ENCODE measurements at places on chromosomes 6 and 20.

GRCh38 chr20:10060226-10060625 is 25.4 kb downstream of the ANKEF1 start:
- no peak for DNase-seq

DNA sequence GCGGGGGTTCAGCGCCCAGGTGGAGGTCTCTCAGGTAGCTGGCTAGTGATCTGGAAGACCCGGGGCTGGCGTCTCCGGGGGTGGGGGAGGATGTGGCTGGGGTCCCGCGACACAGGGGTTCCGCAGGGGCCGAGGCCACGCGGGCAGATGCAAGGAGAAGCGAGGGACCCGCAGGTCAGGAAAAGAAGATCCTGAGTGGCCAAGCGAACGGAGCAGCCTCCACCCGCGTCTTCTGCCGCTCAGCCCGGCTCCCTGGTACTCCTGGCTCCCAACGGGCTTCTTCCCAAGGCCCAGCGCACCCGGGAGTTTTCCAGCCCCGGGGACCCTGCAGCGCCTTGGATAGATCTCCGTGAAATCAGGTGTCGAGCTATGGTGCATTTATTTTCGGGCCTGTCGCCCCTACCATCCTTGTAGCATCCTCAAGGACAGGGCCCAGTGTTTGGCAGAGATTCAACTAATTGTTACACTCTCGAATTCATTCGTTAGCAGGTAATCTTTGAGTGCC is 682 bp upstream of the CHD6 start:
- peak; percentile 42 for DNase-seq

DNA sequence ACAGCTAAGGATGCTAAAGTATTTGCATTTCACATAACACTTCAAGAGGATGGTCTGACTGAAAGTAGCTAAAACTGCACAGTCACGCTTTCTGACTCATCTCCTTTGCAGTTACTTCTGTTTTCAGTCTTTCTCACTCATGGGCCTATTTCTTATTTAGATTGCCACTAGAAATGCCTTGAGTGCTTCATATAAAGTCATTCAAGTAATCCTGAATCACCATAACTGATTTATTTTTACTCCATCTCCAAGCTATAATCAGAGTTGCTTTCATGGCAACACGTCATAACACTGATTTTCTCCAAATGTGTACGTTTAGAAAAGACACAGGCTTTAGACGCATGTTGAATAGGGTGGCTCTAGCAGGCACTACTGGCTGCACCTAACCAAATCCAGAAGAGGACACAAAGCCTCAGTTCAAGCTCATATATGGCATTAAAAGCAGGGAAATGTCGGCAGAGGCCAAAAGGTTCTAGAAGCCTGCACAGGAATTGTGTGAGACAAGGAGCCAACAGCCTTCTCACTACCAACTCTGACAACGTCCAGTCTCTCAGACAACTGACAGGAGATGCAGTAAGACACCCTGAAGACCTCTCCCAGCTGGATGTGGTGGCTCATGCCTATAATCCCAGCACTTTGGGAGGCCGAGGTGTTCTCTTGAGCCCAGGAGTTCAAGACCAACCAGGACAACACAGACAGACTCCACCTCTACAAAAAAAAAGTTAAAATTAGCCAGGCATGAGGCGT is 64.1 kb upstream of the BEND6 start:
- DNase-seq: peak; percentile 90

GRCh38 chr6:26328265-26328844 is 36.6 kb upstream of the BTN3A2 start:
- no peak for DNase-seq

GRCh38 chr6:111474106-111474505 is 8.9 kb downstream of the REV3L start:
- no peak for DNase-seq

DNA sequence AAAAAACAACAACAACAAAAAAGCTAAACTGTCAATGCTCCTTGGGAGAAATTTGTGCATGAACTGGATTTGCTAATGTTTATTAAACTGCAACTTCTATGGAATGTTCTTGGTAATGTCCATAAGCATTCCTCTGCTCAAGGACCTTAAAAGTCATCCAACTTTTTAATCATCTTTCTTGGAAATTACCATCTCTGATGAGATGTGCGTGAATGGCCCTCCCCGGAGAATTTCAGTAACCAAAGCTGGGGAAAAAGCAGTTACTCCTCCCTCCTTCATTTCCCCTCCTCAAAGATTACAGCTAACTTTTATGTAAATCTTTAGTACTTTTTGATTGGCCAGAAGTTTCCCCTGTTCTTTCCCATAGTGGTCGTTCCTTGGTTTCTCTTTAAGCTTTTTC is 5.2 kb downstream of the TBCC start:
- DNase-seq: peak; percentile 28

GRCh38 chr6:130547723-130548122 is 181.9 kb downstream of the TMEM200A start:
- no peak for DNase-seq

DNA sequence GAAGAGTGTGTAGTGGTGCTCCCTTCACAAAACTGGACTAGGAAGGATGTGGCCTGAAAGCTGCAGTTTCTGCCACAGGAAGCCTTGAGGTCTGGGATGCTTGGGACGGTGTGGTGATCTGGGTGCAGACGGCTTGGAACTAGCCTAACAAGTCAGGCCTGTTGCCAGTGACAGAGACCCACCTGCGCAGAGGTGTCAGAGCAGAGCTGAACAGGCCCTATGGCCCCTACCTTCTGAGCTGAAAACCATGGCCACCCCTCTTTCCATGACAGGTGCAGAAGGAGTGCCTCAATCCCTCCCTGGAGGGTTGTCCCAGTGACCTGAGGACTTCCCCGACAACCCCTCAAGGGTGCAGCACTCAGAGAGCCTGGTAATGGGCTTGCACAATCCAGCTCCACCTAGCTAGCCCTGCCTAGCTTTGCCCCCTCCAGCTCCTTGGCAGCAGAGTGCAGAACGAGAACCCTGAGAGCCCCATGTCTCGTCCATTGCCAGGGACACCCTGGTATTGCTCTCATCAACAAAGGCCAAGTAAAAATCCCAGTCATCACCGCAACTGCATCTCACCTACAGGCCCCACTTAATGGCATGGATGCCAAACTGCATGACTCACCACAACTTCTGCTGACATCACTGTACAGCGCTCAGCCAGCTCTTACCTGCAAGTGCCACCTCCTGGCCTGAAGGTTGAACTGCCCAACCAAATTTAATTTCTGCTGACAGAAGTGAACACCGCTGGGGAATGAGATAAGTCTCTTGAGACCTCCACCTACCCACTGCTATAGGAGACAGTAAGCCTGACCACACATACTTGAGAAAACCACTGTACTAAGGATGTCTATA is 563.1 kb downstream of the TFAP2A start:
- DNase-seq: no peak

- DNase-seq: peak; percentile 66
These were observed at the start of gene RUNX2 for GRCh38 chr6:45327956-45328522. Gene RUNX2 (plus strand): TSS chr6:45328330. CDS start chr6:45328727, 397 bp downstream.

- DNase-seq: no peak
These were observed 154.3 kb upstream of the TENT5A start for GRCh38 chr6:81906709-81907204.

DNA sequence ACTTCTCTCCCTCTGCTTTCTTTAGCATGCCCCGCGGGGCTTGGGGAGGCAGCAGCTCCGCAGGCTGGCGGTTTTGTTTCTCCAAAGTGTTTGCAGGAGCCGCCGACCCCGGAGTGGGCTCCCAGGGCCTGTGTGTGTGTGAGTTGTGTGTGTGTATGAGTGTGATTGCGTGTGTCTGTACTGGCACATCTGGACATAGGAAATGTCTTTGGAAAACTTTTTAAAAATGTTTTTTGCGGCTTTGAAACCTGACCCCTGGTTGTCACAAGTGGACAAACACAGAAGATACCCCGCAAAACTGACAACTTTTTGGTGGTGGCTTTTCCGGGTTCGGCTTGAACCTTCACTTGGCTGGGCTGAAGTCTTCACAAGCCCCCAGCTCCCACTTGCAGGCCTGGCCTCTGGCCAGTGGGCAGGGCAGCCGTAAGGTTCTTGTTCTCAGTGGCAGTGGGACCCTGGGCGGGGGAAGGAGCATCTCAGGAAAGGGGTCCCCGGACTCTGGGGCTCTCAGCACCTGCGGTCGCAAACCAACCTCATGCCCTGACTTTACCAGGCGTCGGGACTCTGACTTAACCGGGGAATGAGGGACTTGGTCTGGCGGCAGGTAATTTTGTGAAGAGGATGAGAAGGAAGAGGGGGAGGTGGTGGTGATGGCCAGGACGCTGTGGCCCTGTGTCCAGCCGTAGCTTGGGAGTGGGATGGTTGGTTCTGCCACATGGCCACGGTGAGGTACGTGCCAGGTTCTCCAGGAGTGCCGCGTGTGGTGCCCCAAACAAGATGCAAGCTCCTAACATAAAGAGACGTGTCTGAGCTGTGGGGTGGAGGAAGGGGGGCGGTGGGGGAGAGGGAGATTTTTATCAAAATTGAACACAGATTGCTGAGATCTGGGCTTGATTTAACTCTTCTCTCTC is 619 bp downstream of the DAAM2 start:
- DNase-seq: peak; percentile 61

- DNase-seq: no peak
These were observed 35.9 kb upstream of the STX16 start for GRCh38 chr20:58614984-58615760.

DNA sequence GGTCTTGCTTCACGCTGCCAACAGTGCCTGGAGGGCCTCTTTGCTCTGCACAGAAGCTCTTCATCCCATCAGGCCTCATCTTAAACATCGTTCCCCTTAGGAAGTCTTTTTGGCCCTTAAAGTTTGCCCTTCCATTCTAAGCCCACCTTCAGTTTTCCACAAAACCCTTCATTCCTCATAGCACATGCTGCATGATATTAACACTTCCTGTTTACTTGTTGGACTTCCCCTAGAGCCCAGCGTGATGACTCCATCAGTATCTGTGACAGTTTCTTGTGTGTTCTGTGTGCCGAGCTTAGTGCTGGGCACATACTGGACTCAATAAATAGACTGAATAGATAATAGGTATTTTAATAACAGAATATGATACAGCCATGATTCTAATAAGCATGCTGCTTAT is 2.2 kb downstream of the NT5DC1 start:
- DNase-seq: no peak

- no peak for DNase-seq
These were observed 49.7 kb downstream of the AKAP12 start for GRCh38 chr6:151289399-151290007.

DNA sequence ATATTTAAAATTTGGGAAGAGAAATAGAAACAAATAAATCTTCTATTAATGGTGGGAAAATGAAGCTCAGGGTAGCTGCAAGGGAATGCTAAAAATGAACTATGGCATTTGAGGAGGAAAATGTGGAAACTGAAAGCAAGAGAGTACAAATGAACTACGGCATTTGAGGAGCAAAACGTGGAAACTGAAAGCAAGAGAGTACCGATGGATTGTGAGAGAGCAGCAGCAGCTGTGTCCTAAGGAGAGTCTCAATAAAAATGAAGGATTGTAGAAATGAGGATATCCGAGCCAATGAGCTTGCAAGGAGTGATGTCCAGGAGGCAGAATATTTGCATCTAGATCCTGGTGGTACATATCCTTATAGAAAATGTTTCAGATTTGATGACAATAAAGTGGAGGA is 547.1 kb upstream of the ZNF337 start:
- no peak for DNase-seq

GRCh38 chr6:8749465-8749864 is 314.1 kb upstream of the SLC35B3 start:
- DNase-seq: no peak

GRCh38 chr6:118897386-118897785 is 3.4 kb downstream of the ASF1A start:
- no peak for DNase-seq

- DNase-seq: peak; percentile 25
These were observed 5.2 kb downstream of the KIAA0408 start for GRCh38 chr6:127453845-127454619.

- DNase-seq: peak; percentile 96
These were observed 42.6 kb downstream of the KIAA1755 start for GRCh38 chr20:38217791-38218565.

DNA sequence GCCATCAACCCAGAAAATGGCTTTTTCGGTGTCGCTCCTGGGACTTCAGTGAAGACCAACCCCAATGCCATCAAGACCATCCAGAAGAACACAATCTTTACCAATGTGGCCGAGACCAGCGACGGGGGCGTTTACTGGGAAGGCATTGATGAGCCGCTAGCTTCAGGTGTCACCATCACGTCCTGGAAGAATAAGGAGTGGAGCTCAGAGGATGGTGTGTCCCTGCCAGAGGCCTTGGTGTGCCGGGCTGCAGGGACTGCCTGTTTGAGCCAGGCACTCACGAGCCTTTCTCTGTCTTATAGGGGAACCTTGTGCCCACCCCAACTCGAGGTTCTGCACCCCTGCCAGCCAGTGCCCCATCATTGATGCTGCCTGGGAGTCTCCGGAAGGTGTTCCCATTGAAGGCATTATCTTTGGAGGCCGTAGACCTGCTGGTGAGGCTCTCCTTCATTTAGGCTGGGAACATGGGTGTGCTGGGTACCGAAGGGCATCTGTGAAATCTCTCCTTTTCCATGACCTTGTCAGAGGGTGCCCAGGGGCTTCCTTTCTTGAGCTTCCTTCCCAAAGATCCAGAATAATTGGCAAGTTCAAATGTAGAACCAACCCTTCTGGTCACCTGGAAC is 3.4 kb downstream of the PCK1 start:
- DNase-seq: no peak

- peak; percentile 47 for DNase-seq
These were observed 44.7 kb upstream of the FOXQ1 start for GRCh38 chr6:1267057-1267732.

- DNase-seq: no peak
These were observed 90.4 kb downstream of the SLC2A10 start for GRCh38 chr20:46799781-46800408.

DNA sequence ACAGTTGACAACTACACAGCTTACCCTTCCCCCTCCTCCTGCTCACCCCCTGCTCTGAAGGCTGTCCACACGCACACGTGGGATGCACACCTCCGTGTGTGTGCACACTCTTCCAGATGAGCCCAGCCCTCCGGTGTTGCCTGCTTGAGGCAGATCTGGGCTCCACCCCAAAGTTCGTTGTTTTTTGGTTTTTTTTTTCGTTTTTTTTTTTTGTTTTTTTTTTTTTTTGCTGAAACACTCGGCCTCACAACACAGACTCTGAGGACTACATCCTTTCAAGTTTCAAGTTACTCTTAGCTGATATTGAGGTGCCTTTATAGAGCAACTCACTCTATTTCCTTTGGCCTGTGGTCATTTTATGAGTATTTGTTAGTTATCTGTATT is 88.2 kb downstream of the RREB1 start:
- DNase-seq: no peak

GRCh38 chr6:42409581-42409980 is 42.1 kb downstream of the TRERF1 start:
- no peak for DNase-seq

GRCh38 chr6:131368198-131368911 is 204.7 kb upstream of the ARG1 start:
- peak; percentile 78 for DNase-seq

DNA sequence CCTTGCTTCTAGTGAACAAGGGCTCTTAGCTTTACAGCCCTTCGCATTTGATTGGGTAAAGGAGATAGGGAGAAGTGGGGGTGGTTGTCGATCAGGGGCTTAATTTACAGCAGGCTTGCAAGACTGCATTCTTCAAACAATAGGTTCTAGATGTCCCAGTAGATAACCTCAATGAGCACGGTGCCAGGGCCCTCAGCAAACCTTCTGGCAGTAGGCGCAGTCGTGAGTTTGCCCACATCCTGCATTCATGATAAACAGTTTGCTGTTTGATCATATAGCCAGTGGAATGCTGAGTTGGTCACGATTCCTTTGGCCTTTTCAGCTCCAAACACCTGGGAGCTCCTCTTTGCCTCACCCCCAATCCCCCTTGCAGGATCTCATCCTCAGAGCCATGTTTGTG is 27.5 kb downstream of the SUN5 start:
- DNase-seq: no peak

GRCh38 chr6:169473663-169474062 is 220.0 kb upstream of the THBS2 start:
- DNase-seq: no peak
